AG09309 (cell line): ENCODE measurements at places on chromosomes 3 and 15.

- DNase-seq: no peak
These were observed 371.5 kb upstream of the GOLIM4 start for GRCh38 chr3:168467115-168467714.

- no peak for DNase-seq
These were observed 8.2 kb upstream of the ANKRD63 start for GRCh38 chr15:40290918-40291574.

- no peak for DNase-seq
These were observed 15.5 kb downstream of the CCR5 start for GRCh38 chr3:46386205-46386604.

GRCh38 chr15:69881766-69882165 lies 216.0 kb downstream of the TLE3 start:
- no peak for DNase-seq

- no peak for DNase-seq
These were observed 8.3 kb upstream of the PRR20G start for GRCh38 chr3:127296166-127296565.

- no peak for DNase-seq
These were observed 966.8 kb downstream of the NSUN3 start for GRCh38 chr3:95029644-95030043.

- no peak for DNase-seq
These were observed 17.5 kb upstream of the SKOR1 start for GRCh38 chr15:67807836-67808235.

DNA sequence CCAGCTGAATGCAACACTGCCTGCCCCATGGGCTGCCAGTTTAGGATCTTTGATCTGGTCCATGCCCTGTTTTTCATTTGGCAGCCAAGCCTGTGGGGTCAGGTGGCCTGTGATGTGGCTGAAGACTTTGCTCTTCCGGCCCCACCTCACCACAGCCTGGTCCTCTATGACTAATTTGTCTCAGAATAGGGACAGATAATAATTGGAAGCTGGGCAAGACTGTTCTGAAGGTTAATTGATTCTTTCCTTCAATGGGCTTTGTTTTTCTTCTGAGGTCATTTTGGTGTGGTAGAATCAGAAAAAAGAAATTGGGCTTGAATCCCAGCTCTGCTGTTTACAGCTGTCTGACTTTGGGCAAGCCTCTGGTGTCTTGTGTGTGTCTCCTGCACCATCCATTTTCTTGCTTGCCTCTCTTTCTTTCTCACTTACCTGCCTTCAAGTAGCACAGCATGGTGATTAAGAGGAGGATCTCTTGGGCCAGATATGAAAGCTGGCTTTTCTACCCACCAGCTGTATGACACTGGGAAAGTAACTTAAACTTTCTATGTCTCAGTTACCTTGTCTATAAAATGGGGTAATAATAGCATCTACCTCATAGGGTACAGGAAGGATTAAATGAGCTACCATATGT lies 24.2 kb downstream of the ABHD2 start:
- DNase-seq: no peak

DNA sequence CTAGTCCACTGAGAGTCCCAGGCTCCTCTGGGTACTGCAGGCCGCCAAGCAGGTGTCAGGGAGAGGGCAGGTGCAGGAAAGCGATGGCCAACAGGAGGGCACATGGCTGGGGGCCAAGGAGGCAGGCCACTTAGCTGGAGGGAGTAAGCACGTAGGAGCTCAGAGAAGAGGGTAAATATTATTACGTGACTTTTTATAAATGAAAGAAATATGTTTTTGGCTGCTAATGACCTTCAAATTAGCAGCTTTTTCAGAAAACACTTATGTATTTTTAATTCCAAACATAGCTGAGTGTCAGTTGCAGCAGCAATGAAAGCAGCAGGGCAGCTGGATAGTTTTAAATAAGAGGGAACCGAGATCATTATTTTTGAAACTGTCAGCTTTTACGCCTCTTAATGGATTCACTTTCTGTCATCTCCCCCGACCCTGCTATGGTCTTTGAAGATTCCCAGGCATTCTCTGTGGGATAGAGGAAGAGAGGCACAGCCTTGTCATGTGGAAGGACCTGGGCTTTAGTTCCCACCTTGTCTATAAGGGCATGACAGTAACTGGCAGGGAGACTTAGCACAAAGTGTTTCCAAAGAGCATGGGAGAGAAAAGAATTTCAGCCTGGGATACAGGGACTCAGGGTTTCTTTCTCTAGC lies 477.1 kb downstream of the EPHB1 start:
- no peak for DNase-seq

DNA sequence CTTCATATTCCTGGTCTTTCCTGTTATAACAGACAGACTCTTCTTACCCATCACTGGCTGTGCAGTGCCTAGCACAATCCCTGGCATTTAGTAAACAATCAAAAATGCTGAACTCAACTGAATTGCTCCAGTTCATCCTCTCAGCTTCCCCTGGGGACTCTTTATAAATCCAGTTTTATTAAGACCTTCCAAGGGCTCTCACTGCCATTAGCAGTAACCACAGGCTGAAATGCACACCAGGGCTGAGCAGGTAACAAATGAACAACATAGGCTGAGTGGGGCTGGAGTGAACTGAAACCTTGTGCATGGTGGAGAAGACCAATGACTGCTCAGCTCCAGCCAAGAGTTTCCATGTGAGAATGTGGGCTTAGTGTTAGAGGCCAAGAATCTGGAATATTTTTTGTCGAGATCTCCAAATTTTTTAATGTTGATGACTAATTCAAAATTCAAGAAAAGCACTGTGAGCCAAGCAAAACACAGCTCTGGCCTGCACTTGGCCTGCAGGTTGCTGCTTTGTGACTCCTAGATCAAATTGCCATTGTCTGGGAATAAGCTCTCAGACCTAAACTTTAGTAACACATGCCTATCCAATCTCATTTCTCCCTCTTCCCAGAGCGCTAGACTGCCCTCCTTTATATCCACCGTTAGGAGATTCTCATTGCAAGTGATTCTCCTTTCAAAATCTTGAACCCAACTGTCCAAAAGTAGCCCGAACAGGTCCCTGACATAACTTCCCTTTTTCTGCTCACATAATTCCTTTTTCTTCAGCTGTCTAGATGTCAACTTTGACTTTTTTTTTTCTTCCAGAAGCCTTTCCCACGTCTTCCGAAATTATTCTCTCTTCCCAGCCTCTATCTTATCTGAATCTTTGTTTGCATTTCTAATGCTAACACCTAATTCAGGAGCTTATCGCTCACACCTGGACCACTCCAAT lies 7.4 kb downstream of the SQOR start:
- peak; percentile 77 for DNase-seq

- DNase-seq: no peak
These were observed 64.9 kb downstream of the PLSCR2 start for GRCh38 chr3:146404436-146404835.

DNA sequence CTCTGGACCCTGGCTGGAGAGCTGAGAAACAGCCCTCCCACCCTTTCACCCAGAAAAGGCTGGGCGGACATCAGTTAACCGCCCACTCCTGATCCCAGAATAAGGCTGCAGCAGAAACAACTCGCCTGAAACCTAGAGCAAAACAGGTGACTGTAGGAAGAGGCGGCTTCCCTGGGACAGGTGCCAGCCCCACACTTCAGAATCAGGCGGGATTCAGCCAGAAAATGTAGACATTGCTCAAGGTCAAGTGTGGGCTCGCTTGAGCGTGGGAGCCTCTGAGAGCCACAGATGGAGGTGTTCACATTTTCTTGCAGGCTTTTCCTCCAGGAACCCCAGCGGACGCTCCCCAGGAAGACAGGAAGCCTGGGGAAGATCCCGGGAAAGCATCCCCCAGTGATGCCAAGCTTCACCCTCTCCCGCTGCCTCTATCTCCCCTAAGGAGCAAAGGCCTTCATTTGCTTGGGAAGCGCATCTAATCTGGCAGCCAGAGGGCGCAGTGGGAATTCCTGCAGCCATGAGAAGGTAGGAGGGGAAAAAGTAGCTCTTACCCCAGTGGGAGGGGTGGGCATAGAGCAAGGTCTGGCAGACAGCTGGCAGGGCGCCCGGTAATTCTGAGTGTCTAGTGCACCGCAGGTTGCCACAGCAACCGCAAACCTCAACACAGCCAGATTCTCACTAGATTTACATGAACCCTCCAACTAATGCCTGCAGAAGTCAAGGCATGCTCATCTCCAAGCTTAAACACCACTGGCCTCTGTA lies 77.7 kb downstream of the OCA2 start:
- no peak for DNase-seq

- no peak for DNase-seq
These were observed 97.8 kb downstream of the BBX start for GRCh38 chr3:107620534-107620933.

DNA sequence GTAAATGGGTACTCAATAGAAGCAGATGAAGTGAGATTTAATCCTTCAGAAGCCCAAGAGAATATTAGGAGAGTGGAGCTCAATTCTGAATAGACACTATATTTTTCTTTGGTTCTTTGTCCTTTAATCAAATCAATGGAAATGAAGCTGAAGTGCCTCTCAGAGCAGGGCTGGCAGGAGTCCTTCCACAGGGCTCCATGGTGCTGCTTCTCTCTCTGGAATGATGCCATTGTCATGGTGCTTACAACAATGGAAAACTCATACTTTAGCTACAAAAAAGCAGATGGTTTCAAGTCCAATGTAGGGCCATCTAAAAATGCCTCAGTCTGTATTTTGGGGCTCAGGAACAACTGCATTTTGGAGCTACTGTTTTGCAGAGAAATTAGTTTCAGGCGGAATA lies 125.1 kb downstream of the SNRK start:
- DNase-seq: no peak

DNA sequence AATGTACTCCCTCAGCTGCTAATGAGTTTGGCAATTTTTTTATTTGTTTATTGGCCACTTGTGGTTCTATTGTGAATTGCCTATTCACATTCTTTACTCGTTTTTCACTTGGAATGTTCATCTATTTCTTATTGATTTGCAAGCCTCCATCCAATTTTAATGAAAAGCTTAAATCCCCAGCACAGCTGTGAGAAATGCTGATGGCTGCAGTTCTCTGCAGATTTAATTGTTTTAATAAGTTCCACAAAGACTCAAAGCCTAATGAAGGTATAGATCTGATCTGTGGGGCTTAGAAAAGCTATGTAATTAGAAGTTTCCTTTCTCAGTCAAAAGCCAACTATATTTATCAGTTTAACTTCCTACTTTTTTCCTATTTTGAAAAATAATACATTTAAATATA lies 41.5 kb downstream of the LYZL4 start:
- no peak for DNase-seq

- no peak for DNase-seq
These were observed 91.4 kb upstream of the POU1F1 start for GRCh38 chr3:87367736-87368135.

- DNase-seq: peak; percentile 28
These were observed 44.4 kb downstream of the PCOLCE2 start for GRCh38 chr3:142844339-142844977.

DNA sequence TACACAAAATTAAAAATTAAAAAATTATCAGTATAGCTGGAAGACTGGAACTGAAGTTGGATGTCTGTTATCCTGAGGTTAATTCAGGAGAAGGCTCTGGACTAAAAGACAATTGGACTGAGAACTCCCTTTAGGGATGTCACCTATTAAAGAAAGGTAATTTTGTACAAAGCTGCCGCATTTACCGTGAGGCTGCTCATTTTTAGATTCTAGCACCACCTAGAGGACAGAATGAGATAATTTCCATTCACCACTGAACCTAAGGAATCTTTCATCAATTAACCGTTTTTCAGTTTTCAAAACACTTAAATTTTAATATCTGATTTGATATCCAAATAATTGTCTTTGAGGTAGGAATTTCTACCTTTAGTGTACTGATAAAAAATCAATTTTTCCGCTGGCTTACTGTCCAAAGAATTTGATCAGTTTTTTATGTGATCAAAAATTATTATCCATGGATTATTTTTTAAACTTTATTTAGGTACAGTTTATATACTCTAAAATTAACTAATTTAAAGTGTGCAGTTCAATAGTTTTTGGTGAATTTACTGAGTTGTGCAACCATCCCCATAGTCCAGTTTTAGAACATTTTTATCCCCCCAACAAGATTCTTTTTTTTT lies 106.7 kb upstream of the TNIK start:
- no peak for DNase-seq

DNA sequence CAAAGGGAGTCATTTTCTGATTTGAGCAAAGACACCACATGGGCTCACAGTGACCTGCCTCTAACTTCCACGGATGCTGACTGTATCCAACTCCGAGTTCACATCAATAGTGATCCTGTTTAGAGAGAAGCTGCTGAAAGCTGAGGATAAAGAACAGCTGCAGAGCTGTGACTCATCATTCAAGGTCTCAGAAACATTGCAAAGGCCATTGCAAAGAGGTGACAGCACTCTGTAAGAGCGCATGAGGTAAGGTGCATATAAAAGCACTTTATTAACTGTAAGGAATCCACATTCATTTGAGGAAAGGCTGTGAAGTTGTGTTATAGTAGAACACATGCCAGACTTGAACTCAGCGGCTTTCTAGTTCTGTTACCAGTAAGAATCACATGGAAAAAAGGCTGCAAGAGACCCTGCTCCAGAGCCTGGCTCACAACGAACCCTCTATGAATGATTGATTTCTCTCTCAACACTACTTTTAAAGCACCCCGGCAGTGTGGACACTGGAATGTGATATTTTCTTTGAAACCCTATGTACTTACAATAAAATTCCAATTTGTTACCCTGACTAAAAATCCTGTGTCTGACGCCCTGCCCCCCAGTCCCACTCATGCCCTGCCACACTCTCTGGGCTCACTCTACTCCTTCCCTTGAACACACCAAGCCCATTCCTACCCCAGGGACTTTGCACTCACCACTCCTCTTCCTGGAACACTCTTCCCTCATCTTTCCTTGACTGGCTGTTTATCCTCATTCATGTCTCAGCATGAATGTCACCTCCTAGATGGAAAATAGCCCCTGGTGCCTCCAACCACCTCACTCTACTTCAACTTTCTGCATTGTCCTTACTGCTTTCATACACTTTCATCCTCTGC lies 111.2 kb downstream of the LSM3 start:
- peak; percentile 81 for DNase-seq

GRCh38 chr15:70249616-70250015 lies 151.9 kb upstream of the TLE3 start:
- DNase-seq: no peak

DNA sequence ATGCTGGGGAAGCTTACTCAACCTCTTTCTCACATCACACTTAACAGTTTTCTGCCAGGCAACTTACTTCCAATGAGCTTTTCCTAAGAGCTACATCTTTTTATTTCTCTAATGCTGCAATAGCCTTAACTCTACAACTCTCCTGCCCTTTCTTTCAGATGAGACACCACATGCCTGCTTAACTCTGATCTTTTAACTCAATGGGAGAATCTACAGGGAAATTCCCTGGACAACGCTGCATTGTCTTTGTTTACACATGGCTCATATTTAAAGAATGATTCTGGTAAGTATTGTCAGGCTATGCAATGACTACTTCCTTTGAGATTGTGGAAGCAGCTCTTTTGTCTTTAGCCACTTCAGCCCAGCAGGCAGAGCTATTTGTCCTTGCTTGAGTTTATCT lies 353.1 kb upstream of the BCHE start:
- DNase-seq: no peak

DNA sequence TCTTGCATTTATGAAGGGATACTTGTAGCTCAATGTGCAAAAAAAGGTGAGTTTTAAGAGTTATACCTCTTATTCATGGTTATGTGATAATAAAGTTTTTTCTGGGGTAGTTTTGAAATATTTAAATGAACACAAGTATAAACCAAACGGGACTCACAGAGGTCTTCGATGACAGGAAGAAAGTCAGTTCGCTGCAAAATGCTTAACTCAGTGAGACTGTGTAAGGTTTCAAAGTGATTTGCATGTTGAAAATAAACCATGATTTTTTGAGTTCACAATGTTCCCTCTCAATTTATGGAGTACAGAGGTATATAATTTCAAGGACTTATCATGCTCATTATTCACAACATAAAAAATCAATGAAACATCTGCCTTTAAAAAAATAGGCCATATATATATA lies 36.3 kb upstream of the MYH15 start:
- no peak for DNase-seq

GRCh38 chr15:38893925-38894242 lies 329.3 kb upstream of the RASGRP1 start:
- DNase-seq: no peak
